ENCODE measurements at places on chromosomes 12 and 14. TPM values are rescaled to one million over a fixed set of nuclear protein-coding genes. Genes with fewer than 3 reads are reported as not detected.

GRCh38 chr12:101040936-101041335, 169.1 kb downstream of the SLC5A8 start:
- H3K4me1 ChIP-seq, result no peaks in the 10 kb centered on the region
- no peak overlapping the region for H3K4me3 ChIP-seq
- DNase-seq, result no peak
- H3K27ac ChIP-seq, result no peak overlapping the region

- no peak overlapping the region for H3K4me3 ChIP-seq
- H3K4me1 ChIP-seq, result no peaks in the 10 kb centered on the region
- H3K36me3 ChIP-seq, result peaks cover 23% of the 10 kb centered on the region
- no peaks in the 10 kb centered on the region for H3K27me3 ChIP-seq
- no peak overlapping the region for H3K27ac ChIP-seq
- no peak for DNase-seq
Measured at GRCh38 chr12:26340649-26341048, 145.3 kb downstream of the SSPN start.

DNA sequence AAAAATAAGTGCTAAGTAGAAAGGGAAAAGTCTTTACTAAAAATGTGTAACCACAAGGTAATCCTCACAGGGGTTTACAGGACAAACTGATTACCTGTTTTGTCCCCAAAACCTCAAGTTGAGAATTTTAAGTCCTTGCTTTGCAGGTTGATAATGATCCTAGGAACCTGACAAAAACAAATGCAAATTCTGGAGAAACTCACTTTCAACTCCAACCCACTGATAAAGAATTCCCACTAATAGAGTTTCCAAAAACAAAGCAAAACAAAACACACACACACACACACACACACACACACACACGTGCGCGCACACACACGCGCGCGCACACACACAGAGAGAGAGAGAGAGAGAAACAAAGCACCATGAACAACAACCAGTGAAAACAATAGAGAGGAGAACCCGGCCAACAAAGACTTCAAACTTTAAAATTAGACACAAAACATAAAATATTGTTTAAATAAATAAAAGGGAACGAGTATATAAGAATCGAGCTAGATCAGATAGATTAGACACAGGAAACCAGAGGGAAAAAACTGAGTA, 187.0 kb upstream of the FOXN3 start:
- no peak overlapping the region for H3K27ac ChIP-seq
- DNase-seq, result no peak
- peak overlapping the region; percentile 51 for H3K4me3 ChIP-seq

DNA sequence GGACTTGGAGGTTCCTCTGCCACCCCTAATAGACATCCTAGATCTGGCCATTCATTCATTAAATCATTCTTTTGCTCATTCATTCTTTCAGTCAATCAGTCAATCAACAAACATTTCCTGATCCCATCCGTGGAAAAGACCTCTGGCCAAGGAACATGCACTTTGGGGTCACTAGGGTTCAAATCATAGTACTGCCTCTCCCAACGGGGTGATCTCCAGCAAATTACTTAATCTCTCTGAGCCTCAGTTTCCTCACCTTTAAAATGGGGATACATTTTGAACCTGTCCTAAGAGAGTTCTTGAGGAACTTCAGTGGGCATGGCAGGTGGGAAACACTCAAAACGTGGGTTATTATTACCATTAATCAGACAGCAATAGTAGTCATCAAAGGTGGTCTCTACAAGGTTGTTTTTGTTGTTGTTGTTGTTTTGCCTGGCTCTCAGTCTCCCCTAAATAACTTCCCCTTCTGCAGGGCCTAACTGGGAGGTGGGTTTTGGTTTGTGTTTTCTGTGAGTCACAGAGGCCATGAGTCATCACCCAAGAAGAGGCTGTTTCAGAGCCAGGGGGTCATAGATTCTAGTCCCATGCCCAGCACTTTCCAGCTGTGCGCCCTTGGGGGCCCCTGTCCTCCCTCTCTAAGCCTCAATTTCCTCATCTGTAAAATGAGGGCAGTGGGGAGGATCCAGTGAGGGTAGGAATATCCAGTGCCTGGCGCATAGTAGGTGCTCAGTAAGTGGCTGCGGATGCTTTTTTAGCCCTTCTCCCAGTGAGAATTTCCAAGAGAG, 16.9 kb upstream of the FAM222A start:
- DNase-seq, result no peak
- no peaks in the 10 kb centered on the region for H3K4me1 ChIP-seq
- H3K4me3 ChIP-seq, result no peak overlapping the region

GRCh38 chr12:119803381-119803791, 73.7 kb downstream of the CIT start:
- H3K27me3 ChIP-seq, result no peaks in the 10 kb centered on the region
- no peaks in the 10 kb centered on the region for H3K4me1 ChIP-seq
- no peak overlapping the region for H3K4me3 ChIP-seq
- no peaks in the 10 kb centered on the region for H3K36me3 ChIP-seq
- no peak for DNase-seq

DNA sequence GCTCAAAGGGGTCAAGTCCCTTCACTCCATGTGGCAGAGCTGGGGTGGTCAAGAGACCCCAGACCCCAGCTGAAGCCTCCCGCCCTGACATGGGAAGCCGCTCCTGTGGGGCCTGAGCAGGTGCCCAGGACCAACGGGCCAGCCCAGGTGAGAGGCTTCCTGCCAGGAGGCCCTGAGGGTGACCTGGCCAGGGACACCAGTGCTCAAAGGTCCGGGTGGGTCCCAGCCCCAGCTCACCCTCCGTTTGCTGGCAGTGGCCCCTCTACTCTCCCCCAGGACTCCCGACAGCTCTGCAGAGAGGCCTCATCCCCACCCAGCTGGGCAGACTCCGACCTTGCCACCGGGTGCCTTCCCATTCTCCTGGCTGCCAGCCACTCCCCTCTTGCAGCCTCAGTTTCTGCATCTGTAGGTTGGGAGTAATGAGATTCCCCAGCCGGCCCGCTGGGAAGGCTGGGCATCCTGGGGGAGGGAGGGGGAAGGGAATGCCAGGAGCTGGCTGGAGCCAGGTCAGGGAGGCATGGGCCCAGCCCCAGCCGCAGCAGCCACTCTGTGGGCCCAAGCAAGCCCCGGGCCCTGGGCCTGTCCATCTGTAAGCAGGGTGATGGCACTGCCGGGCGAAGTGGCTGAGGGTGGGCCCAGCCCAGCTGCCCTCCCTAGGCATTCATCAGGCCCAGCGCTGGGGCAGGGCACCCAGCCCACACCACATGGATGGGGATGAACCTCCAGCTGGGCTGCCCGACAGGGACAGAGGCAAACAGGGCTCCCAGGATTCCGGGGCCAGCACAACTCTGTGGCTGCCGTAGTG, 10.3 kb upstream of the INF2 start:
- no peaks in the 10 kb centered on the region for H3K27me3 ChIP-seq
- no peak overlapping the region for H3K4me3 ChIP-seq
- no peaks in the 10 kb centered on the region for H3K36me3 ChIP-seq
- H3K4me1 ChIP-seq, result peaks cover 20% of the 10 kb centered on the region
- H3K27ac ChIP-seq, result no peak overlapping the region
- DNase-seq, result no peak

Gene TAS2R46
- 2.8 TPM for total RNA-seq

DNA sequence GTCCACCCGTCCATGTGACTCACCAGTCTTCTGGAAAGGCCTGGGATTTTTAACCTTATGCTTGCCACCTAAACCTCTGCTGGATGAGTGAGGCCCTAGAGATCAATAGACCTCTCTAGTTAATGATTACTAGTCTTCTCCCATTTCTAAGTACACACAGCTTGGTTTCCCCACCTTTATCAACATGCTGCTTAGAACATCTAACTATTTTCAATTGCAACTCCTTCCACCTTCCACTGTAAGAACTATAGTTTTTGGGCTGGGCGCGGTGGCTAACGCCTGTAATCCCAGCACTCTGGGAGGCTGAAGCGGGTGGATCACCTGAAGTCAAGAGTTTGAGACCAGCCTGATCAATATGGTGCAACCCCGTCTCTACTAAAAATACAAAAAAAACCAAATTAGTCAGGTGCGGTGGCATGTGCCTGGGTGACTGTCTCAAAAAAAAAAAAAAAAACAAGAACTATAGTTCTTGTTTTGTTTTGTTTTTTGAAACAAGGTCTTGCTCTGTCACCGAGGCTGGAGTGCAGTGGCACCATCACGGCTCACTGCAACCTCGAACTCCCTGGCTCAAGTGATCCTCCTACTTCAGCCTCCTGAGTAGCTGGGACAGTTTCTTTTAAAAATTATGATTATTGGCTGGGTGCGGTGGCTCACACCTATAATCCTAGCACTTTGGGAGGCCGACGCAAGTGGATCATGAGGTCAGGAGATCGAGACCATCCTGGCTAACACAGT, 18.7 kb upstream of the MDM2 start:
- no peak for DNase-seq
- H3K4me3 ChIP-seq, result no peak overlapping the region
- no peak overlapping the region for H3K27ac ChIP-seq

DNA sequence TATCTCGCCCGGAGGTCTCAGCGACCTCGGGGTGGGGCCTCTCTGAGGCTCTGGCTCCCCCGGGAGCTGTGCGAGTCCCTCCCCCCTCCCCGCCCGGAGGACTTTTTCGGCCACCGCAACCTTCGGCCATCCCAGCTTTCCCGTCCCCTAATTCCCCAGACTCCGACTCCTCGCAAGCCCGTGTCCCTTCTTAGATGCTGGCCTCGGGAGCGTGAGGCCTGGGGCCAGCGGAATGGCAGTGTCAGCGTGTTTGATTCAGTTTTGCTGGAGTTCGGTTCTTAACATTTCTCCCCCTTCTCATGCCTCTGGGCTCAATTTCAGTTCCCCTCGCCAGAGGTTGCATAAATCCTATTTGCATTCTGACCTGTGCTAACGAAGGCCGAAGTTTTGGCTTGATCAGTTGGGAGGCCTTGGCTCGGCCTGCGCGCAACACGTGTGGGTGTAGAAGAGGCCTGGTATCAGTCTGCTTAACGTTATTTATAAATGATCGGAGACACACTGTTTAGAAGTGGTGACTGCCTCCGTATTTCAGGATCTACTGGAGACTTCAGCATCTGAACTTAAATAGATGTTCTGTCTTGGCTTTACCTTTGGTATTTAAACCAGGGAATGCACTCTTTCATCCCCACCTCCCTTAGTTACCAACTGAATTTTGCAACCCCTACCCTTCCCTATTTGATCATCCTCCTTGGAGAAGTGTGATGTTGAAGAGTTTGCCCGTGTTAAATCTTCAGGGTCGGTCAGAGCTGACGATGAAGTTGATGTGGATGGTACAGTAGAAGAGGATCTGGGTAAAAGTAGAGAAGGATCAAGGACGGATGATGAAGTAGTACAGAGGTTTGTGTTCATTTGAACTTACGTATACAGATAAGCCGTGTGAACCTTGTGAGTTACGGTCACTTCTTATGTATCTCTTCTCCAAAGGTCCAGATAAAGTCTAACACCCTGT, 851 bp downstream of the HSP90B1 start:
- no peaks in the 10 kb centered on the region for H3K27me3 ChIP-seq
- peaks cover 65% of the 10 kb centered on the region for H3K4me1 ChIP-seq
- peaks cover 29% of the 10 kb centered on the region for H3K36me3 ChIP-seq
- peak overlapping the region; percentile 94 for H3K27ac ChIP-seq
- DNase-seq, result peak; percentile 43

GRCh38 chr12:70469221-70469820, 103.2 kb downstream of the KCNMB4 start:
- no peak overlapping the region for H3K4me3 ChIP-seq
- no peak overlapping the region for H3K27ac ChIP-seq
- no peaks in the 10 kb centered on the region for H3K4me1 ChIP-seq
- H3K36me3 ChIP-seq, result no peaks in the 10 kb centered on the region
- H3K27me3 ChIP-seq, result no peaks in the 10 kb centered on the region

All from CD4-positive, CD25-positive, alpha-beta regulatory T cell (primary cell).